ENCODE measurements at places on chromosomes 12 and 14.

GRCh38 chr12:120249875-120250795 lies 15.4 kb downstream of the PXN start:
- DNase-seq, result peak; percentile 34

DNA sequence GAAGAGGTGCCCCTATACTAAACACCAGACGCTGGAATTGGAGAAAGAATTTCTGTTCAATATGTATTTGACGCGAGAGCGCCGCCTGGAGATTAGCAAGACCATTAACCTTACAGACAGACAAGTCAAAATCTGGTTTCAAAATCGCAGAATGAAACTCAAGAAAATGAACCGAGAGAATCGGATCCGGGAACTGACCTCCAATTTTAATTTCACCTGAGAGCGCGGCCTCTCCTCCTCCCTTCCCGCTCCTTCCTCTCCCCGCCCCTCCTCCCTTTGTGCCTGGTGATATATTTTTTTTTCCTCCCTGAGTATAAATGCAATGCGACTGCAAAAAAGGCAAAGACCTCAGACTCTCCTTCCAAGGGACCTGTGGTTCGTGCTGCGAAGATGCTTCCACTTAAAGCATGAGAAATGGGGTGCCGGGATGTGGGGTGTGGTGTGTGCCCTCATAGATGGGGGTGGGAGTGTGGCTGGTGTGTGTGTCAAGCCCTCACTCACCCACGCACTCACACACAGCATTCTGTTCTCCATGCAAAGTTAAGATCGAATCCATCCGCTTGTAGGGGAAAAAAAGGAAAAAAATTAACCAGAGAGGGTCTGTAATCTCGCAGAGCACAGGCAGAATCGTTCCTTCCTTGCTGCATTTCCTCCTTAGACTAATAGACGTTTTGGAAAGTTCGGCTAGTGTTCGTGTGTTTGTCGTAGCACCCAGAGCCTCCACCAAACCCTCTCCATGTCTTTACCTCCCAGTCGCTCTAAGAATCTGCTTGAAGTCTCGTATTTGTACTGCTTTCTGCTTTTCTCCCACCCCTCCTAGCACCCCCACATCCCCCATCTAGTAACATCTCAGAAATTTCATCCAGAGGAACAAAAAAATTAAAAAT lies 4.5 kb downstream of the HOXC10 start:
- DNase-seq, result no peak

- DNase-seq, result no peak
Measured at GRCh38 chr12:131893605-131894312, 663 bp upstream of the ULK1 start.

GRCh38 chr14:58785701-58786100 lies 147.9 kb downstream of the DACT1 start:
- DNase-seq, result no peak

DNA sequence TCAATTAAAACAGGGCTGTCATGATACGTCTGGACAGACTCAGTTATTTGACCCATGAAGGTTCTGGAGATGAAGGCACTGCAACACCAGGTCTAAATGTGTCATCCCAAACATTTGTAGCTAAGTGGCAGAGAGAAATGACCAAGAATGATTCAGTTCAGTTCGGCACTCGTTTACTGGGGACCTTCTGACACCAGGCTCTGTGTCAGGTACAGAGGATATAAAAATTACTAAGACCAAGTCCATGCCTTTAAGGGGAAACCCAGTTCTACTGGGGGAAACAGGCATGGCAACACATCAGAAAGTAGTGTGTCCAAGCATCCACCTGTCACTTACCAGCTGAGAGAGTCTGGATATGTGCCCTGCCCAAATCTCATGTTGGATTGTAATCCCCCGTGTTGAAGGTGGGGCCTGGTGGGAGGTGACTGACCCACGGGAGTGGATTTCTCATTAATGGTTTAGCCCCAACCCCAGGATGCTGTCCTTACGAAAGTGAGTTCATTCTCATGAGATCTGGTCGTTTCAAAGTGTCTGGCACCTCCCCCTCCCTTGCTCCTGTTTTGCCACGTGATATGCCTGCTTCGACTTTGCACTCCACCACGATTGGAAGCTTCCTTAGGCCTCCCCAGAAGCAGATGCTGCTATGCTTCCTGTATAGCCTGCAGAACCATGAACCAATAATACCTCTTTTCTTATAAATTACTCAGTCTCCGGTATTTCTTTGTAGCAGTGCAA lies 41.9 kb upstream of the BCL2L14 start:
- DNase-seq, result no peak

- no peak for DNase-seq
Measured at GRCh38 chr12:119235197-119235751, 56.5 kb downstream of the HSPB8 start.

DNA sequence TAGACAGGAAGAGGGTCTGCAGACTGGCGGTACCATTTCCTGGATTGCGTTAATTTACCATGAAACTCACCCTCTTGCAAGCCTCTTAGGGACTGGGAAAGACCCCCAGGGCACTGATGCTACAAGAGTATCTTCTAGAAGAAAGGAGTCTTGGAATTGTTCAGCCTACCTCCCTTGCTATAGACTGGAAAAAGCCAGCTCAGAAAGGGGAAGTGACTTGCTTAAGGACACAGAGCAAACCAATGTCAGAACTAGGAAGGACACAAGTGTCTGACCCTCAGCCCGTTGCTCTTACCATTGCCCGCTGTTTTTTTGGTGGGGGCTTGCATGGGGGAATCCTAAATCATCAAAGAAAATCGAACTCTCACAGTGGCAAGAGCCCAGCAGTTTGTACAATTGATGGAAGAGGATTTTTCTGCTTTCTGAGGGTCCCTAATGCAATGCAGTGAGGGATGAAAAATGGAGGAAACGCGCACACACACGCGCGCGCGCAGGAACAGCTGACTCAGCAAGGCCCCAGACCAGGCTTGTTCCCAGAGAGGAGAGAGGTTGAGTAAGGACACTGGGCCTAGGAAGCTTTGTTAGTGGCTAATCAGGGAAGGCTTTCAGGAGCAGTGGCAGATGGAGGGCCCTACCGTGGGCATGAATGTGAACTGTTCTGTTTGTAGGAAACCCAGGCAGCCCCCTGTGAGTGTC lies 50.9 kb downstream of the RIN3 start:
- DNase-seq, result no peak

- DNase-seq, result no peak
Measured at GRCh38 chr12:111359231-111359913, 9.5 kb downstream of the PHETA1 start.

DNA sequence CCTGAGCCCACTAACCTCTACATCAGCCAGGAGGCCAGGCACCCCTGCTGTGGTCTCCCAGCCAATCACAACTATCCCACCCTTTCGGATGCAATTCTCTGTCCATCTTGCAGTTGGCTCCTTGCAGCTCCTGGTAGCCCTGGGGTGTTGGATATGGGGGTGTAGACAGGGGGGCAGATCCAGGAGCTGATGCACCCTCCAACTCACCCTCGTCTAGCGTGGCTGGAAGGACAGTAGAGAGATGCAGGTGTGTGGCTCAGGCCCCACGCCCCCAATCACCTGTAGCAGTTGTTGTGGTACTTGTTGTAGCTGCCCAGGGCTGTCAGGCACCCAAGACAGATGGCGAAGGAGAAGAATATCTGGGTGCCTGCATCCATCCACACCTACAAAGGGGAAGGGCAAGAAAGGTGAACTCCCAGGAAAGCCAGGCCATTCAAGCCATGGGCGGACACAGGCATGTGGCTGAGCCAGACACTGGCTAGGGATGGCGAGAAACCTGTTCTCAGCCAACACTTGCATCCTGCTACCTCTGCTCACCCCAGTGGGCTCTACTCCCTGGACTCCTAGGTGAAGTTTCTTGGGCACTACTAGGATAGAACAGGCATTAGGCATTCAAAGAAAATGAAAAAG lies 13.4 kb upstream of the SLC6A12 start:
- no peak for DNase-seq
